Testis (tissue), 5 donors: ENCODE measurements at places on chromosomes 11 and 22.

DNA sequence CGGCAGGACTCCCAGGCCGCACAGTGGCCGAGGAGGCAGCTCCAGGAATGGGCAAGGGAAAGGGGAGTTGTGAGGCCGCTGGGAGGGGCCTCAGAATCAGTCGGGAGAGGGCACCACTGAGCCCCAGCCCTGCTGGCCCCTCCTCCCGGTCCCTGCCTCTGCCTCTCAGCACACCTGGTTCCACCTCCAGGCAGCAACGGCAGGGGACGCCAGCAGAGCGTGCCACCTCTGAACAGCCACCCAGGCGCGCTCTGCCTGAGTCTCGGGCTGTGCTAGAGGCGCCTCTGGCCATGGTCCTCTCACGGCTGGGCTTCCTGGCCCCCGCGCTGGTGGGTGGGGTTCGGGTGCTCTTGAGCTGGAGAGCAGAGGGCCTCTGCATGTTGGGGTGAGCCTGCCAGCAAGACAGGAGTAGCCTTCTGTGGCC is 33.0 kb downstream of the MOB2 start:
- no peaks in the 10 kb centered on the region for H3K27me3 ChIP-seq
- H3K4me3 ChIP-seq, result no peak overlapping the region
- no peaks in the 10 kb centered on the region for H3K4me1 ChIP-seq
- DNase-seq, result no peak
- H3K36me3 ChIP-seq, result no peaks in the 10 kb centered on the region
- H3K27ac ChIP-seq, result no peak overlapping the region

DNA sequence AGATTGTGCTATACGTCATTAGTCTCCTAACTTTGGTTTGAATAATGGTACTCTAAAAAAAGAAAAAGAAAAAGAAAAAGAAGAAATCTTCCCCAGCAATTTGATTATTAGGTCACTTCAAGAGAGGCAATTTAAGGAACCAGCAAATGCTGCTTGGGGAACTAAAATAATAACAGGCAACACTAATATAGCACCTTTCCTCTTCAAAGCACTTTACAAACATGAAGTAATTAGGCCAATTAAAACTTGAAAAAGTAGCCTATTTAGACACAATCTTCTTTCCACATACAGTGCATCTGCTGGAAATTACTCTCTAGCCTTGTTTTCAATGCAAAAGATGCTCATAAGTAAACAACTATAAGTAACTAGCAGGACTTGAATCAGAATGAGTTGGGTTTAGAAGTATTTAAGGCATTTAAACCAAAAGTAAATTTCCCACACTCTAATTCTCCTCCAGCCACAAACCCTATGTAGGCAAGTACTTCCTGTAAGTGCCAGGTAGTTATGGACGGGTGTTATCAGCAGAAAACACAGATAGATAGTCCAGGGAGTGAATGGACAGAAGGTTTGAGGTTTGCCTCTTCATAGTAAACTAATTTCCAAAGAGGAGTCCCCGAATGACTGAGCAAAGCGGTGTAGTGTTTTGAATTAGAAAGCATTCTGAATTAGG is 44.5 kb downstream of the LRRC4C start:
- H3K36me3 ChIP-seq, result no peaks in the 10 kb centered on the region
- H3K4me1 ChIP-seq, result no peaks in the 10 kb centered on the region
- no peak overlapping the region for H3K4me3 ChIP-seq
- H3K27me3 ChIP-seq, result no peaks in the 10 kb centered on the region
- no peak for DNase-seq

DNA sequence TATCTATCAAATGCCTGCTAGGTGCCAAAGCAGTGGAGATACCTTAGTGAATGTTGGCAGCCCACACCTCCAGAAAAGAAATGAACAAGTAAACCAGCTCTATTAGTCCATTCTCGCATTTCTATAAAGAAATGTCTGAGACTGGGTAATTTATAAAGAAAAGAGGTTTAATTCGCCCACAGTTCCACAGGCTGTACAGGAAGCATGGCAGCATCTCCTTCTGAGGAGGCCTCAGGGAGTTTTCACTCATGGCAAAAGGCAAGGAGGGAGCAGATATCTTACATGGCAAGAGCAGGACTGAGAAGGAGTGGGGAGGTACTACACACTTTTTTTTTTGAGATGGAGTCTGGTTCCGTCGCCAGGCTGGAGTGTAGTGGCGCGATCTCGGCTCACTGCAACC is 18.7 kb upstream of the ZC3H12C start:
- H3K4me3 ChIP-seq, result no peak overlapping the region
- peaks cover 19% of the 10 kb centered on the region for H3K4me1 ChIP-seq
- no peak for DNase-seq
- H3K36me3 ChIP-seq, result no peaks in the 10 kb centered on the region

DNA sequence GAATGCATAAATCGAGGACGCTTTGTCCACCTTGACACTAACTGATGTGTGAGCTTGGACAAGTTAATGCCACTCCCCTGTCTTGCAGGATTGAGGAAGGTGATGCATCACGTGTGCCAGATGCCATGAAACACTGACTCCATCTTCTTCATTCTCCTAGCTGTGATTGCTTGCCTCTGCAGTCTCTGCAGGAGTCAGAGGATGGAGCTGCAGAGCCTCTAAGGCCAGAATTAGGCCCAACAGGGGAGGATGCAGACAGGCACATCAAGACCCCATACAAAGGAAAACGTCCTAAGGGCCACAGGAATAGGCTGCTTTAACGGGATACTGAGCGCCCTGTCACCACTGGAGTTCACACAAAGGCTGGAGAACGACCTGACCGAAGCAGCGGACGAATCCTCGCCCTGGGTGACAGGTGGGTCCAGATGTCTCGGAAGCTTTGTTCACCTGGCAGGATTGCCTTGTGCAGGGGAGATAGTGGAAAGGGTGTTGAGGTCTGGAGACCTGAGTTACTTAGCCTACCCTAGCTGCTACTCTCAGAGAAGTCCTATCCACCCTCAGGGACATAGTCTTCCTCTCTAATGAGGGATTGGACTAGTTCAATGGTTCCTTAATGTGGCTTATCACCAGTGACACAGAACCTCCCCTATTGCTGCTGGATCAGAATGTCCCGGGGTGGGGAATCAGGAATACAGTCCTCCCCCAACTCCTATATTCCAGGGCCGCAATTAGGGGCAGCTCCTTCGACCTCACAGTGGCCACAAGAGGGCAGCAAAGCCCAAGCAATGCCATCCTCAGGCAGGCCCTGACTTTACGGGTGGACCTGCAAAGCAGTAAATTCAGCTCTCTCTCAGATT is 32.4 kb downstream of the DBX1 start:
- no peak overlapping the region for H3K4me3 ChIP-seq
- peak; percentile 84 for DNase-seq
- no peaks in the 10 kb centered on the region for H3K27me3 ChIP-seq

DNA sequence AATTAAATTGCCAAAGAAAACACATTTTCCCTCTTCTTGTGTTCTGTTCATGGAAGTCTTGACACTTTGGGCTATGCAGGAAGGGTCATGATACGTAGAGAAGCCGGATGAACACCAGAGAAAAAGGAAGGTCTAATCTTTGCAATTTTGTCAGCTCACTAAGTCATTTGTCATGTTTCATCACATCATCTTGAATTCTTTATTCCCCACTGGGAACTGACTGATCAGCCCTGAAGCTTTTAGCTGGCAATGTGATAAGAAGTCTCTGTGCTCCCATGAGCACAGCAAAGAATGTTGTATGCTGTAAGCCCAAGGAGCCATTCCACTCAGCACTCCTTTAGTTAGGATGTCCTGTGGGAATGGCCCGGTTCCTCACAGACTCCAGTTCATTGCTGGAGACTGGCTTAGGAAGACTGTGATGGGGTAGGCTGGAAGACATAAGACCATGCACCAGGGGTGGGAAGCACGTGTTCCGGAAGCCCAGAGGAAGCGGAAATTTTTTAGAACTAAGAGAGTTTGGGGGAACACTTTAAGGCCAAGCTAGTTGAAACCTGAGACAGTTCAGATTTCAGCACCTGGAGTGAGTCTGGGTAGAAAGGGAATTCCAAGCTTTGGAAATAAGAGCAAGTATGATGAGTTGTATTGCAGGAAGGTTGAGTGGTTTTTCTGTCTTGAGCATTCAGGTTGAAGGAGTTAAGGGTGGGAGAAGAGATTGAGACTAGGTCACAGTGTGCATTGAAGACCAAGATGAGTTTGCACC is 306.7 kb upstream of the MTNR1B start:
- H3K27ac ChIP-seq, result no peak overlapping the region
- no peaks in the 10 kb centered on the region for H3K36me3 ChIP-seq
- no peaks in the 10 kb centered on the region for H3K4me1 ChIP-seq
- no peaks in the 10 kb centered on the region for H3K27me3 ChIP-seq

DNA sequence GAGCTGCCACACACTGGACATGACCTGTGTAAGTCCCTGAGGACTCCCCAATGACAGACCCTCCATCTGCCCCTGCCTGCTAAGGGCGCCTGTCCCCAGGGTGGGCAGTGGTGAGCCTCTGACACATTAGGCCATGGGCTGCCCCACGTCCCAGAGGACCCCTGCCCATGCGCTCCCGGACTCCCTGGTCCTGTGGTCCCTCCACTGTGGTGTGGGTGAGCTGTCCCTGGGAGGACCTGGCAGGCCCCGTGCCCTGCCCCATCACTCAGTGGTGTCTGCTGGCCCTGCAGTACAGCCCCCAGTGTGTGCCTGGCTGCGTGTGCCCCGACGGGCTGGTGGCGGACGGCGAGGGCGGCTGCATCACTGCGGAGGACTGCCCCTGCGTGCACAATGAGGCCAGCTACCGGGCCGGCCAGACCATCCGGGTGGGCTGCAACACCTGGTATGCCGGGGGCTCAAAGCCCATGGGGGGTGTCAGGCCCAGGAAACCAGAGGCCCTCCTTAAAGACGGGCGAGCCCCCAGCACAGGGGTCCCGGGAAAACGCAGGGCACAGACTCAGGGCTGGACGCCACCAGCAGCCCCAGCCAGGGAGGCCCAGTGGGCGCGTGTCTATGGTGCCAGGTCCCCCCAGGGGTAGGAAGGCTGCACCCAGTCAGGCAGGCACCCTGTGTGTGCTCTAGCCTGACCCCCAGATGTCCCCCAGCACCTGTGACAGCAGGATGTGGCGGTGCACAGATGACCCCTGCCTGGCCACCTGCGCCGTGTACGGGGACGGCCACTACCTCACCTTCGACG is 18.7 kb downstream of the MUC5AC start:
- H3K4me1 ChIP-seq, result no peaks in the 10 kb centered on the region
- no peaks in the 10 kb centered on the region for H3K36me3 ChIP-seq
- no peak for DNase-seq
- H3K27ac ChIP-seq, result no peak overlapping the region

GRCh38 chr11:134759855-134760254 is 347.8 kb upstream of the B3GAT1 start:
- H3K4me3 ChIP-seq, result no peak overlapping the region
- H3K27ac ChIP-seq, result no peak overlapping the region
- H3K36me3 ChIP-seq, result no peaks in the 10 kb centered on the region

DNA sequence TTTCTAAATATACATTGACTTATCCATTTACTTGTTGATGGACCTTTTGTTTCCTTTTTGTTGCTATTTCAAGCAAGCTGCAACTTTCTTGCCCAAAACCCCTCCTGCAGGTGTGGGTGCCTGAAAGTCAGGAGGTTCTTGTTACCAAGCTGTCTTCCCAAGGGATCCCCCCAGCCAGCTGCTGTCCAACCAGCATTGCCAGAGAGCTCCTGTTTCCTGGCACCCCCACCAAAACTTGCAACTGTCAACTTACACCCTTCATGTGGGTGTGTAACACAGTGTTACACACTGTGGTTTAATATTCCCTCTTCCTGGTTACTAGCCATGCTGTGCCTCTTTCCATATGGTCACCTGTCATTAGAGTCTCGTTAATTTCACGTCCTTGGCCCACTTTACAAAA is 1.6 kb upstream of the KRTAP5-1 start:
- no peaks in the 10 kb centered on the region for H3K4me1 ChIP-seq
- no peaks in the 10 kb centered on the region for H3K36me3 ChIP-seq
- H3K27ac ChIP-seq, result no peak overlapping the region
- no peak for DNase-seq
- H3K27me3 ChIP-seq, result no peaks in the 10 kb centered on the region
- no peak overlapping the region for H3K4me3 ChIP-seq

DNA sequence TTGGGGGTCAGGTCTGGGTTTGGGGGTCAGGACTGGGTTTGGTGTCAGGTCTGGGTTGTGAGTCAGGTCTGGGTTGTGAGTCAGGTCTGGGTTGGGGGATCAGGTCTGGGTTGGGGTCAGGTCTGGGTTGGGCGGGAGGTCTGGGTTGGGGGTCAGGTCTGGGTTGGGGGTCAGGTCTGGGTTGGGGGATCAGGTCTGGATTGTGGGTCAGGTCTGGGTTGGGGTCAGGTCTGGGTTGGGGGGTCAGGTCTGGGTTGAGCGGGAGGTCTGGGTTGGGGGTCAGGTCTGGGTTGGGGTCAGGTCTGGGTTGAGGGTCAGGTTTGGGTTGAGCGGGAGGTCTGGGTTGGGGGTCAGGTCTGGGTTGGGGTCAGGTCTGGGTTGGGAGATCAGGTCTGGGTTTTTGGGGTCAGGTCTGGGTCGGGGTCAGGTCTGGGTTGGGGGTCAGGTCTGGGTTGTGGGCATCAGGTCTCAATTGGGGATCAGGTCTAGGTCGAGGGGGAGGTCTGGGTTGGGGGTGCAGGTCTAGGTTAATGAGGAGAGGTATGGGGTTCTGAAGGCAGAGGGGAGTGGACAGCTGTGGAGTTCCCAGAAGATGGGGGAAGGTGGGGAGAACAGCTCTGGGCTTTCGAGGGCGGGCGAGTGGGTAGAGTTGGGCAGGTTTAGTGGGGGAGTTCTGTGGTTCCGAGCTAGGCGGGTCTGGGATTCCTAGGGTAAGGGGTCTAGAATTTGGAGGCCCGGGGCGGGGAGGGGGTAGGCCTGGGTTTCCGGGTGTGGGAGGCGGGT is 629 bp downstream of the TTLL8 start:
- no peak overlapping the region for H3K4me3 ChIP-seq
- H3K4me1 ChIP-seq, result no peaks in the 10 kb centered on the region
- H3K36me3 ChIP-seq, result no peaks in the 10 kb centered on the region
- DNase-seq, result no peak
- H3K27me3 ChIP-seq, result no peaks in the 10 kb centered on the region

GRCh38 chr22:29689206-29689879 is 30.5 kb upstream of the CABP7 start:
- no peak overlapping the region for H3K27ac ChIP-seq
- no peaks in the 10 kb centered on the region for H3K27me3 ChIP-seq
- no peak for DNase-seq
- peaks cover 18% of the 10 kb centered on the region for H3K4me1 ChIP-seq

GRCh38 chr11:115191761-115192160 is 312.5 kb downstream of the CADM1 start:
- H3K4me3 ChIP-seq, result no peak overlapping the region
- H3K4me1 ChIP-seq, result no peaks in the 10 kb centered on the region
- H3K27ac ChIP-seq, result no peak overlapping the region
- H3K27me3 ChIP-seq, result no peaks in the 10 kb centered on the region

- H3K27me3 ChIP-seq, result no peaks in the 10 kb centered on the region
- H3K4me3 ChIP-seq, result no peak overlapping the region
- H3K27ac ChIP-seq, result no peak overlapping the region
- DNase-seq, result no peak
Observed at GRCh38 chr11:13896175-13896980, 66.1 kb upstream of the SPON1 start.

- peak; percentile 54 for DNase-seq
- peak within 1 kb of the TSS; percentile 85 for H3K27ac ChIP-seq
- peak within 1 kb of the TSS; percentile 67 for H3K4me3 ChIP-seq
Observed at GRCh38 chr22:43186272-43187170, at the start of gene TTLL12. TSS of gene TTLL12 (minus strand) at chr22:43187134. CDS start at chr22:43187069, 65 bp downstream.
